Esophagus squamous epithelium (tissue), 5 donors: ENCODE measurements at places on chromosomes 1 and 21.

DNA sequence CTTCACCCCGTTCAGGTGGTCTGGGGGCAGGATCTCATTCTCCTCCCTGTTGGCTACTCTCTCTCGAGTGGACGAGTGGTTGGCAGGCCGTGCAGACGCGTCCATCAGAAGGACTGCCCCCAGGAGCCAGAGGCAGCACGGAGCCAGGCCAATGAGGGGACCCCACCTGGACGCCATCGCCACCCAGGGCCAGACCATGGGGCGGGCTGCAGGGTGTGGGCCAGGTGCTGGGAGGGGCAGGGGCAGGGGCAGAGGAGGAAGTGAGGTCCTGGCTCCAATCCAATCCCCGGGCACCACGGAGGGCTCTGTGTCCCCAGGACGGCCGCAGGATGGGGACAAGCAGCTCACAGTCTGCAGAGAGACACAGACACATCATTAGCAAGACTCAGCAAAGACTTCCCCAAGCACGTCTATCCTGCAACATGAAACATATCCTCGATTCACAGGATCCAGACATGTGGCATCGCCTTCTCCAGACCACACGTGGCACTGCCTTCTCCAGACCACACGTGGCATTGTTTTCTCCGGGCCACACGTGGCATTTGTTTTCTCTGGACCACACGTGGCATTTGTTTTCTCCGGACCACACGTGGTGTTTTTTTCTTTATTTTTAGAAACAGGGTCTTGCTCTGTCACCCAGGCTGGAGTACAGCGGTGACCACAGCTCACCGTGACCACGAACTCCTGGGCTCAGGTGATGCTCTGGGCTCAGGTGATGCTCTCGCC, 3.0 kb downstream of the SDF4 start:
- DNase-seq = no peak

DNA sequence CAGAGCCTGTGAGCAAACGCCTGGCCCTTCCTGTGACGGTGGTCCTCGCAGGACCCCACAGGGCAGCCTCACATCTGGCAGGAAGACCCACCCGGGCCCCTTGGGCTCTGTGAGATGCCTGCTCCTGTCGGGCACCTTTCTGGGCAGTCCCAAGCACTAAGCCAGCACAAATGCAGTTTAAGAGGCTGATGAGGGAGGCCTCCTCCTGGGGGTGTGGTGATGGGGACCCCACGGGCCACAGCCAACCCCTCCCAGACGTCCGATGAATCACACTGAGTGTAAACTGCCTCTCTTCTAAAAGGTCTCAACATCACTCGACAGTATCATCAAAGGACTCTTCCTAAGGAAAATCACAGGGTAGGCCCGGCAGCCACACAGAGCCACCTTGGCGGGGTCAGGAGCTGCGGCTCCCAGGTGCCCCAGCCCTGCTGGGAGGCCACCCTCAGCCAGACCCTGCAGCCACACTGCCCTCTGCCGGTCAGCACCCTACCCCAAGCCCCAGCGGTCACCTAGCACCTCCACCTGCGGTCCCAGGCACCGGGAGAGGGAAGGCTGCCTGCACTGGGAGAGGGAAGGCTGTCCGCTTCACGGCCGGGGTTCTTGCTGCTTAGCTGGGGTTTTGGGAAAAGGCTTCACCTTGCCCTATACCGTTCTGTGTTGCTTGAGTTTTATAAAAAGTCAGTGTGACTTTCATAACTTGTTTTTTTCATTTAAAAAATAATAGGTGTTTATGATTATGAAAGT, 3.9 kb upstream of the PRKCZ start:
- DNase-seq = no peak

GRCh38 chr1:107263291-107263915, 122.6 kb downstream of the NTNG1 start:
- DNase-seq = no peak

DNA sequence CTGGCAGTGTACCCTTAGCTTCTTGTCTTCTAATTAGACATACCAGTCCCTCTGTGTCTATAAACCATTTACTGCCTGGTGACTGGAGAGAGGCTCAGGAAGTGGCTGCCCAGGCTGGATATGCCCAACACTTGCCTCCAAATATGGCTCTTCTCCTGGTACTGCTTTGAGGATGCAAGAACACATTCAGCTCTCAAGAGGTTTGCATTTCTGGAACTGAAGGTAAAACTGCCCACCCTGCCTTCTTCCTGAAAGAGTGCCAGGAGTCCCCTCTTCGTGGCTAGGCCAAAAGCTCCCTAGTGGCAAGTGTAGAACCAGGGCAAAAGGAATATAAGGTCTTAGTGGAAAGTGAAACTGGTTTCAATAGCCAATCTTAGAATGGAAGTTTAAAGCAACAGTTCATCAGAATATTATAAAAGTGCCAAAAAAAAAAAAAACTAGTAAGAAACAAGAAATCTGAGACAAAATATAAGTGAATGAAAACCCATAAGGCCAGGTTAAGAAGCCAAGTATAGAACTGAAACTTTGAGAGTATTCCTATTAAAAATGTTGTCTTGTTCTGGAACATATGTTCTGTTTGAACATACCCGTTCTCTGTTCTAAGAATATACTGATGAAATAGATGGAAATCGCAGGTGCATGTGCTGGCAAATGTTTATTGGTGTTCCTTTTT, 77.2 kb upstream of the CTTNBP2NL start:
- no peak for DNase-seq
